ENCODE measurements at places on chromosomes 12 and 14.

DNA sequence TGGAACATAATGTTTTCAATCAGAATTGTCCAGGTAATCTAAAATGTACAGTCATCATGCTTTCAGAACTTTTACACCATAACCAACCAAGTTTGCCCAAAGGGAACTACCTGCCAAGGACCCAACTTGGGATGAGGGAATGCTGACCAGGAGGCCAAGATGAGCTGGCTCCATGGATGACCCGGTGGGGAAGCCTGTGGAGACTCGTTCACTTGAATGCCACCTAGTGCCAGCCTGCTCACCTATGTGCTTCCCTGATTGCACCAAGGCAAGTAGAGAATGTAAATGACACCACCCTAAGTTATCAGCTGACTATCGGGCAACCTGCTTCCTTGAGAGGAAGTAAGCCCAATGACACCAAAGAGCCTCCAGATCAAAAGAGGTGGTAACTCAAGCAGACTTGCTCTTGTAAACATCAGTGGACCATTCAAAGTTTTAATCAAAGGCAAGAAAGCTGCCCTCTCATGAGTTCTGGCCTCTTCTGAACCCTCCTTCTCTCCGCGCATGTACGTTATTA is 137.3 kb downstream of the TTC7B start:
- no peak for DNase-seq

GRCh38 chr14:88196116-88196890 is 126.8 kb downstream of the KCNK10 start:
- DNase-seq: no peak

DNA sequence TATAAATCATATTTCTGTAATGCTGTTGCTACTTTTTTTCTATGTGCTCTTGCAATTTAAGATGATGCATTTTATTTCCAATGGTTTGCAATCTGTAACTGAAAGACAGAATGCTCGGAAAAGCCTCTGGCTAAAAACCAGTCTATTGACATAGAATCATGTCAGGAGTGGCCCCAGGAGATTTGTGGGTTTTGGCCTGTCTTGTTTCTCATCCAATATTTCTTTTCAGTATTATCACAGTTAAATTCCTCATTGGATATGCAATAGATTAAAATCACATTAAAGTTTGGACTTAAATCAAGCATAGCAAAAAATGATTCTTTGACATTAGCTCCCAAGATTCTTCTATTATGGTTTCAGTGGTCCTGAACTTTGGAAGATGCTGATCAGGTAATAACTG is 19.1 kb upstream of the SLC38A2 start:
- no peak for DNase-seq

- no peak for DNase-seq
Observed at GRCh38 chr12:115343601-115344000, 659.6 kb upstream of the TBX3 start.

- no peak for DNase-seq
Observed at GRCh38 chr12:97575403-97576193, 113.0 kb downstream of the RMST start.

All from bone marrow (tissue), 2 donors.